Activated effector memory CD4-positive, alpha-beta T cell treated with anti-CD3 and anti-CD28 coated beads, Interleukin-2, amount 50 U/mL, for 16 hours (primary cell): ENCODE measurements at places on chromosomes 2 and 18.

DNA sequence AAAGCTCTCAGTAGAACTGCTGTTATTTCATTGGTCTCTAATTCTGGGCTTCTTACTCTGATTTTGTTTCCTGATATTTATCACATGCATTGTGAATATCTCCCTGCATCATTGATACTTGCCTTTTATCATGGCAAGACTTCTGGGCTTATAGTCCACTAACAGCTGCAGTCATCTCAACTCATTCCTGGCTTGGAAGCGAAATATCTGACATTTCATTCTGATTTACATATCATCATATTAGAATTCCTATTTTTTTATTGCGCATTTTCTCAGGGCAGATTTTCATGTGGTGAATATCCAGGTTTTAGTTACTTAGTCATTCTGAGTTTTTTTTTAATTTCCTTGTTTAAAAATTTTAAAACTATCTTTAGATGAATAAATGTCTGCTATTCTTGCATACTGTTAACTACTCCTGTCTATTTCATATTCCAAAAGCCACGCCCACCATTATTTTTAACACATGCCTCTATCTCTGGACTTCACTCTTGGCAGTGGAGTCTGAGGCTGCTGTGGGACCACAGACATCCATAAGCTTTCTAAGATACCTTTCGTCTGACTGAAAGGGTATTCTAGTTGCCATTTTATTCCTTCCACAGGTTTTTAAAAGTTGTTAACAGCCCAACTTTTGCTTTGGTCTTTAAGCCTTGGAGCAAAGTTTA lies 164.5 kb downstream of the IRS1 start:
- no peak for DNase-seq

- DNase-seq = no peak
These were observed 314.4 kb downstream of the GRB14 start for GRCh38 chr2:164306872-164307271.

GRCh38 chr2:15746703-15747550 lies 155.3 kb downstream of the DDX1 start:
- no peak for DNase-seq

- no peak for DNase-seq
These were observed 1672.7 kb upstream of the TMEFF2 start for GRCh38 chr2:193867454-193867853.

DNA sequence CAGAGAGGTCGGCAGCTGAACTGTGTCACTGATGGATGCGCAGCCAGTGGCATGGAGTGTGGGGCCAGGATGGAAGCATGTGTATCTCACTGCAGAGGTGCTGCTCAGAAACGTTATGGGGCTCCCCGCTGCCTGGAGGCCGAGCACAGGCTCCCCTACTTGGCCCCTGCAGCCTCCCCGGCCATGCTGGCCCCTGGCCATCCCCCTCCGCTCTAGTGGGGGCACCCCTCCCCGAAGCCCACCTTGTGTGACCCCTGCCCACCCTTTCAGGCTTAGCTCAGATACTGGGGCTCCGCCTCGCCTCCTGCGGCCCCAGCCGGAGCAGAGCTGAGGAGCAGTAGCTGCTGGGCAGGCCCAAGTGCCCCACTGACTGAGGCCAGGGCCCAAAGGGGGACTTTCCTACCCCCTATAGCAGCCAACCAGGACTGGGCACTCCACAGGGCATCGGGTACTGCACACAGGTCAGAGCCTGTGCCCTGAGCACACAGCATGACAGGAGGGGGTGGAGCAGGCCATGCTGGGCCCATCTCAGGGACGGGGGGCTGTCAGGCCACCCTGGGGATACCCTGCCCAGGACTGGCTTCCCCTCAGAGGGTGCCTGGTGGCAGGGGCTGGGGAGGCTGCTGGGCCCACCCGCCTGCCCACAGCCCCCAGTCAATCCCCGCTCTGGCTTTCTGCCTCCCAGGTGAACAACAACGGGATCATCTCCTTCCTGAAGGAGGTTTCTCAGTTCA lies 31.3 kb downstream of the SNED1 start:
- no peak for DNase-seq

GRCh38 chr2:132550946-132551345 lies 119.1 kb downstream of the LYPD1 start:
- no peak for DNase-seq

GRCh38 chr2:234166531-234166930 lies 116.0 kb downstream of the SPP2 start:
- no peak for DNase-seq

GRCh38 chr2:69450735-69451416 lies 13.6 kb upstream of the NFU1 start:
- no peak for DNase-seq

DNA sequence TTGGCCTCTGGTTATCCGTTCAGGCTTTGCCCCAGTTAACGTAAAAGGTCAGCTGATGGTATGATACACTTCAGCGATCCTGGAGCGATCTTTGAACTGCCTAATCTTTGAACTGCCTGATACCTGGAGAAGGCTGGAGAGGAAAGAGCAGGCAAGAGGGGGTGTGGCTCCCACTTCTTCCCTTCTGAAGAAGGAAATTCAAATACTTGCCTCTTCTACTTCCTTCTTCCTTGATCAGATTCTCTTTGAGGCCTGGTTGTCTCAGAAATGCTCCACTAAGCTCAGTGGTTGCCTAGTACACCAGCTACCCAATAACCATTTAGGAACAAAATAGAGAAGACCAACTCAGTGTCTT lies 619 bp downstream of the GALM start:
- peak; percentile 66 for DNase-seq

DNA sequence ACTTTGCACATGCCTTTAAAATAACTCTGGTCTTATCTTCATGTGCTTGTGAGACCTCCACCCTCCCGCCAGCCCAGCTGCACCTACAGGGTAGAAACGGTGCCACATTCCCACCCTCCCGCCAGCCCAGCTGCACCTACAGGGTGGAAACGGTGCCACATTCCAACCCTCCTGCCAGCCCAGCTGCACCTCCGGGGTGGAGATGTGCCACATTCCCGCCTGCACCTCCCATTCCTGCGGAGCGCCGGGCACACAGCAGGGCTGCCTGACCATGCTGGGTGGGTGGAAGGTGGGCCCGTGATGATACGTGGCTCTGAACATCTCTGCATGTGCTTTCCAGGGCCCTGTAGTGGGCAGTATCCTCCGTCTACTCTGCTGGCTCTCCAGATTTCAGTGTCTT lies 243.7 kb upstream of the PXDN start:
- no peak for DNase-seq

- no peak for DNase-seq
These were observed 1204.5 kb upstream of the SLC39A10 start for GRCh38 chr2:194452504-194452903.

DNA sequence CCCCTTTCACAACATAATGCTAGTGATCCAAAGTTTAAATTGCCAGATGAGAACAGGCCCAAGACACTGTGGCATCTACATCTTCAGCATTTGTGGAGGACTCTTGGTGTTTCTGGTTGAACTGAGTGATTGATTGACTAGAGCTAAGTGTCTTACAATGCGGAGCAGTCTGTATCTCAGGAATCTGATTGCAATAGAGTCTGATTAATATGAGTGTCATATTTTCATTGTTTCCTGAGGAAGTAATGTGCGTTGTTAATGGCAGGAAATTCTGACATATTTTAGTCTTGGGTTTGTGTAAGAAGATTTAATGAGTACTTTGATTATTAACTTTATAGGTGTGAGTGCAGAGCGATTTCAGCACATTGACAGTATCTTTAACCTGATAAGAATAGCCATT lies 82.0 kb upstream of the PROKR1 start:
- DNase-seq = no peak

- DNase-seq = no peak
These were observed 549.0 kb upstream of the ID2 start for GRCh38 chr2:8132879-8133278.

DNA sequence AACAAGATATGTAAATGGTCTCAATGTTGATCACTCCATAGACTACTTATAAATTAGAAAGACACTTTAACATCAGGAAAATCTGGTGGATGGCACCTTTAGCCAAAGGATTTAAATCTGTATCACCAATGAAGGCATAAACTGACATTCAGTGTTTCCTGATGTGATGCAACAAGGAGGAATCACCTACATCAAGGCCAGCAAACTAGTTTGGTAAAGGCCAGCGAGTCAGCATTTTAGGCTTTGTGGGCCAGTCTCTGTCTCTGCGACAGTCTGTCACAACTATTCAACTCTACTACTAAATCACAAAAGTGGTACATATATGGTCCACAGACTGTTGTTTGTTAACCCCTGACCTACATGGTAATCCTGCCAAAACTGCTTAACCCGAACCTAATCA lies 33.3 kb downstream of the C2orf76 start:
- no peak for DNase-seq

GRCh38 chr2:107222466-107222865 lies 336.5 kb upstream of the ST6GAL2 start:
- no peak for DNase-seq

DNA sequence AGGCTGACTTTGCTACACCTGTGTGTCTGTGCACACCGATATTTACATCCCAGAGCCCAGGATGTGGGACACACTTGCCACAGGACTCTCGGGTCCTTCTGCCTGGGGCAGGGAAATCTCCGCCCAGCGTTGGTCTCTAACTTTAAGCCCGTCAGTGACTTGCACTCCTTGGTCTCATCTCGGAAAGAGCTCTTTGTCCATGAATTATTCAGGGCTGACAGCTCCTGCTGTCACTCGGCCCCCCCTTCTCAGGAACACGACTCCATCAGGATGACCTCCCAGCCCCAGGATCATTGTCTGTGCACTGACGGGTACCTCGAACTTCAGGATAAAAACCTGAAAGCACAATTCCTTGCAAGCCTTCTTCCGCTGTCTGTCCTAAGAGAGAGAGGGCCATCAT lies 26.6 kb downstream of the PLB1 start:
- no peak for DNase-seq

DNA sequence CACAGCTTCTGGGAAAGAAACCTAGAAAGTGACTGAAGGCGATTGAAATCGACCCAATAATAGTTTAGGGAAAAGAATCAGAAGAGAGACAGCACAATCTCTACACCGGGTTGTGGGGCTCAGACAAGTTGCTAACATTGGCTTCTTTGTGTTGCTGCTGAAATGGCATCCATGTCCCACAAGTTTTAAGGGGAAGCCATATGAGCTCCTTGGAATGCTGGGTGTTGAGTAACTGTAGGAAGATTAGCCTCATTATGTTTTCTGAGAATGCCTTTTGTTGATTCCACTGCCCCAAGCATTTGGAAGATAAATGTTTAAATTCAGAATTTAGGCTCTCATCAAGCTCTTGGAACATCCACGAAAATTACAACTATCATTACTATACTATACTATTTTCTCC lies 73.4 kb upstream of the NEUROD1 start:
- DNase-seq = no peak

- DNase-seq = no peak
These were observed 22.2 kb upstream of the TMEM87B start for GRCh38 chr2:112032689-112033465.

- no peak for DNase-seq
These were observed 93.8 kb downstream of the NRP2 start for GRCh38 chr2:205776139-205776538.

- no peak for DNase-seq
These were observed 149.4 kb upstream of the PTPRM start for GRCh38 chr18:7417727-7418126.

- DNase-seq = no peak
These were observed 41.4 kb upstream of the TCF7L1 start for GRCh38 chr2:85091838-85092237.

GRCh38 chr18:30271716-30272115 lies 770.8 kb downstream of the DSC3 start:
- no peak for DNase-seq

DNA sequence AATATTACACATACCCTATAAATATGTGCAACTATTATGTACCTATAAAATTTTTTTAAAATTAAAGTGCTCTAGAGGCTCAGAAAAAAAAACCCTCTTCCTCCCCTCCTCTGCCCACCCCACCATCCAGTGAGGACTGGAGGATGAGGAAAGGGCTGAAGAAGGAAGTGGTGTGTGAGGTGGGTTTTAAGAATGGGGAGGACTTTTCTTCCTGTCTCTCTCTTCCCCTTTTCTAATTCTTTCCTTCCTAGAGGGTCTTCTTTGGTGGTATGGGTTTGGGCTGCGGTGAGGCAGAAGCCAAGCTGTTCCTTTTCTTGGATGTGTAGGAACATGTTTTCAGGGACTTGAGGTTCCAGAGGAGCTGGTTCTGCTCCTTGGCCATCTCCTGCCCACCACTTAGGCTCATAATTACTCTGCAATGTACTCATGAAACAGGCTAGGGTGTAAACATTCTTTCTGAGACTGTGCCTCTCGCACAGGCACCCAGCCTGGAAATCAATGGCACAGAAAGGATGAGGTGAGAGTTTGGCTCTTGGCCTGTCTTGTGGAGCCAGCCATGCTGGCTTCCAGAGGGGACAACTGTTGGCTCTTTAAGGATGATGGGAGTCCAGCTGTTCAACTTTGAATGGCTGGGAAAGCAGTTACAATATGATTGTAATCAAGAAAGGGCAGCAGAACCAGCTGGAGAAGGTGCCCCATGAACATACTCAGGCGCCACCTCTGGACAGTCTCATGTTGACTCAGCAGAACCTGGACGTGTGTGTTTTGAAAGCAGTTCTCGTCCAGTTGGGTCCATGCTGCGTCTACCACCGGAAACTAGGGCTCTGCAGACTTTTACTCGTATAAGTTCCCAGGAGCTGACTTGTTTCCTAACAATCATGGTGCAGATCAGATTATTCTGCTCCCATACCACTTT lies 38.3 kb downstream of the IL1RL2 start:
- no peak for DNase-seq

GRCh38 chr2:223199531-223200515 lies 147.8 kb downstream of the KCNE4 start:
- no peak for DNase-seq

GRCh38 chr18:72197591-72197990 lies 346.6 kb downstream of the CBLN2 start:
- no peak for DNase-seq

DNA sequence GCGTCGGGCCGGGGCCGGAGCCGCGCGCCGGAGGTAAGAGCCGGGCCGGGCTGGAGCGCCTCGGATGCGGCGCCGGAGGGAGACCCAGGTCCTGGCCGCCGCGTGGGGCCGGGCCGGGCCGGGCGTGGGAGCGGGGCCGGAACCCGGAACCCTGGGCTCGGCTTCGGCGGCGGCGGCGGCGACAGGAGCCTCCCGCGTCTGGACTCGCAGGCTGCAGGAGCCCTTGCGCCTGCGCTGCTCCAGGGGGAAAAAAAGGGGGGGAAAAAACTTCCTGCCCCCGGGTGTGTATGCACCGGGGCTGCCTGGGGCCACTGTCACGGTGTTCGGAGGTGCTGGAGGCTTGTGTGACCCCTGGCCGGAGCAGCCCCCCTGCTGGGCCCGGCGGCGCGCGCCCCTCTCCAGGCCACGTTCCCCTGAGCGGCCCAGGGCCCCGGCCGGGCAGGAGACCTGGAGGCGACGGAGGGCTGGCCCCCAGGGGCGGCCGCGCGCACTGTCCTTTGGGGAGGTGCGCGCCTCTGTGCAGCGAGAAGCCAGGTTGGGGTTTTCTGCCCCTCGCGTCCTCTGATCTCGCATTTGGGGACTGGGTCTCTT lies 864 bp downstream of the KLHL29 start:
- DNase-seq = no peak

DNA sequence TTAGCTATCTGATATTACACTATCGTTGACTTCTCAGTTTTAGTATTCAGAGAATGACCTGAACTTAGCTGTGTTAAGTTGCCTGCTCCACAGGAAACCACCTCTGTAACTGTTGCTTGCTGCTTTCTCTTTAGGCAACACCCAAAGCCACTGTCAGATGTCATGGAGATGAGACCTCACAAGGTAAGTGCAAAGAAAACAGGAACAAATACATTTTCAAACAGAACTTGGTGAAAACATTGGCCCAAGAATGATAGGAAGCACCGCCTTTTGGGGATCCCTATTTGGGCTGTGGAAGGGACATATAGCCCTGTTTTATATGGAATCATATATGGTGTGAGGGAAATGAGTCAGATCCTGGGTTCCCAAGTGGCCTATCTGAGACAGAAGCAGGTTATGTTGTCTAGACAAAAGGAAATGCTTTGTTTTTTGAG lies 143.4 kb downstream of the UBE2E3 start:
- peak; percentile 66 for DNase-seq
